ENCODE measurements at places on chromosomes 3 and 15.
A peak's percentile ranks its signal among the peaks of the same experiment; 100 is the strongest.

GRCh38 chr3:66099541-66100065 lies 60.9 kb upstream of the MAGI1 start:
- no peaks in the 10 kb centered on the region for H3K27me3 ChIP-seq
- H3K36me3 ChIP-seq = no peaks in the 10 kb centered on the region
- H3K4me3 ChIP-seq = no peak overlapping the region
- no peaks in the 10 kb centered on the region for H3K4me1 ChIP-seq

DNA sequence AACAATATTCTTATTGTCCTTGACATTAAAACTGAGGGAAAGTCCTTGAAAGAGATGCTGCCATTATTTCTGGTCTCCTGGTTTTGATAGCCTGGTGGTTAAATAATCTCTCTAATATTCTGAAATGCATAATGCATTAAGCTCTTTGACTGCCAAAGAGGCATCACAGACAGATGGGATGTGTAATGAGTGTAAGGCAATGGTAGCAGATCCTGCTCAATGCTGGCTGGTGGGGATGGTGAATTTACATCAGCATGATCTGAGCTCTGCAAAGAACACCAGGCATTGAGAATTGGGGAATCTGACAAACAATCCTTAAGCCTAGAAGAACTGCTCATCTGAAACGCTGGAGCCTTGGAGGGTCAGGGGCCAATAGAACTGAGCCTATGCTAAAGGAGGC lies 528.6 kb upstream of the LMCD1 start:
- no peaks in the 10 kb centered on the region for H3K27me3 ChIP-seq
- no peak overlapping the region for H3K27ac ChIP-seq
- no peaks in the 10 kb centered on the region for H3K36me3 ChIP-seq
- DNase-seq = no peak
- no peaks in the 10 kb centered on the region for H3K4me1 ChIP-seq
- H3K4me3 ChIP-seq = no peak overlapping the region

- H3K27me3 ChIP-seq = no peaks in the 10 kb centered on the region
- H3K4me3 ChIP-seq = no peak overlapping the region
- peak overlapping the region; percentile 56 for H3K27ac ChIP-seq
Observed at GRCh38 chr15:101068961-101069653, 149.9 kb downstream of the LRRK1 start.

- H3K36me3 ChIP-seq = no peaks in the 10 kb centered on the region
- peaks cover 2% of the 10 kb centered on the region for H3K4me1 ChIP-seq
- H3K4me3 ChIP-seq = no peak overlapping the region
- H3K27me3 ChIP-seq = no peaks in the 10 kb centered on the region
Observed at GRCh38 chr3:42387802-42388651, 22.4 kb downstream of the LYZL4 start.

DNA sequence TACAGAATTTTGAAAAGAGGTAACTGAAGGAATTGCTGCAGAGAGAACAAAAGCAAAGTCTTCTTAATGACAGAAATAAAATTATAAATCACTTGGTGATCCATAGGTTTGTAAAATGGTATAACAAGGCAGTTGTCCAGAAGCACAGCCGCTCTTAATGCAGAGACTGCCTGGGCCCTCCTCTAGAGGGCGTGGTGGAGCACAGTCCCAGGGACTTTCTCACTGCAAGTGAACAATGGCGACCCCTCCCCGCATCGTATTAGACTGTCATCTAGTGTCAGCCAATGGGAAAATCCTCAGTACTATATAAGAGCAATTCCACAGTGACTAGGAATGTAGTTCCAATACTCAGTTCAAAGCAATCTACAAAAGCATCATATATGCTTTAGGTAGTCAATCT lies 26.4 kb upstream of the ZBED2 start:
- no peak for DNase-seq
- peaks cover 7% of the 10 kb centered on the region for H3K36me3 ChIP-seq
- H3K4me3 ChIP-seq = no peak overlapping the region
- peaks cover 4% of the 10 kb centered on the region for H3K4me1 ChIP-seq

DNA sequence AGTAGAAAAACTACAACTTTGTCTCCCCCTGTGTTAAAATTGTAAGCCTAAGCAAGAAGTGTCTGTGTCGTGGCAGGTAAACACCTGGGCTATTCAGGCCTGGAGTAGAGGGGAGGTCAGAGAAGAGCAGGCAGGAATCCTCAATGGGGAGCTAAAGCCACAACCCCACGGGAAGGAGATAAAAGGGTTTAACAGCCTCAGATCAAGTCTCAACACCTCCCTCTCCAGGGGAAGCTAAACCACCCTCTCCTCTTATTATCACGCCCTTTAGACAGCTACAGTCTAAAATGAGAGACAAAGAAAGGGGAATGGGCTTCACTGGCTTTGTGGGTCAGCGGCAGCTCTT lies 11.6 kb downstream of the ETV5 start:
- H3K27me3 ChIP-seq = peaks cover 18% of the 10 kb centered on the region
- no peak overlapping the region for H3K4me3 ChIP-seq
- no peak overlapping the region for H3K27ac ChIP-seq
- no peak for DNase-seq
- no peaks in the 10 kb centered on the region for H3K36me3 ChIP-seq
- peaks cover 29% of the 10 kb centered on the region for H3K4me1 ChIP-seq

GRCh38 chr3:16913264-16913580 lies 28.5 kb downstream of the PLCL2 start:
- H3K36me3 ChIP-seq = no peaks in the 10 kb centered on the region
- no peaks in the 10 kb centered on the region for H3K27me3 ChIP-seq
- no peak overlapping the region for H3K4me3 ChIP-seq
- DNase-seq = no peak
- no peak overlapping the region for H3K27ac ChIP-seq
- no peaks in the 10 kb centered on the region for H3K4me1 ChIP-seq

DNA sequence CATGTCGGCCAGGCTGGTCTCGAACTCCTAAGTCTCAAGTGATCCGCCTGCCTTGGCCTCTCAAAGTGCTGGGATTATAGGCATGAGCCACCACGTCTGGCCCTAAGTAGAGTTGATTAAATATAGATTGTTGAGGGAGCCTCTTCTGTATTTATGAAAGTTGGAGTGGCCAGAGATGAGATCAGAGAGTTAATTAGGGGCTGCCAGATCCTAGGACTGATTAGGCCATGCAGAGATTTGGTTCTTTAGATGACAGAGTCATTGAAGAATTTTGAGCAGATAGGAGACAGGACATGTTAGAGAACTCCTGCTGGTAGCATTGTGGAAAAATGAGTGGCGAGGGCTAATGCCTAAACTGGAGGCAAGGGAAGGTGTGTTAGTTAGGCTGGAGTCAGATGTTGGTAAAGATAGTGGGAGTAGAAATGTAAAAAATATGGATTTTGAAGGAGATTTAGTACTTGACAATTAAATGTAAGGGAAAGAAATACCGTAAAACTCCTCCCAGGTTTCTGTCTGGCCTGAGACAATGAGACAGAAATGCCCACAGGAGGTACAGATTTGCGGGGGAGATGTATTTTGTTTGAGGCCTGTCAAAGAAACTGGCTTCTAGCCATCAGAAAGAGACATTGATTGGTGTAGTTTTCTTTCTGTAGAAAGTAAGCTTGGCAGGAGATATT lies 23.4 kb downstream of the SACM1L start:
- H3K27me3 ChIP-seq = no peaks in the 10 kb centered on the region
- H3K36me3 ChIP-seq = peaks cover 34% of the 10 kb centered on the region
- DNase-seq = no peak

- H3K4me3 ChIP-seq = no peak overlapping the region
- H3K27me3 ChIP-seq = peaks cover 9% of the 10 kb centered on the region
- H3K4me1 ChIP-seq = no peaks in the 10 kb centered on the region
Observed at GRCh38 chr3:158794936-158795518, 6.8 kb upstream of the MFSD1 start.

GRCh38 chr15:60795889-60796288 lies 316.9 kb upstream of the ICE2 start:
- no peak overlapping the region for H3K4me3 ChIP-seq
- no peak for DNase-seq
- no peaks in the 10 kb centered on the region for H3K27me3 ChIP-seq
- H3K36me3 ChIP-seq = no peaks in the 10 kb centered on the region
- no peaks in the 10 kb centered on the region for H3K4me1 ChIP-seq

DNA sequence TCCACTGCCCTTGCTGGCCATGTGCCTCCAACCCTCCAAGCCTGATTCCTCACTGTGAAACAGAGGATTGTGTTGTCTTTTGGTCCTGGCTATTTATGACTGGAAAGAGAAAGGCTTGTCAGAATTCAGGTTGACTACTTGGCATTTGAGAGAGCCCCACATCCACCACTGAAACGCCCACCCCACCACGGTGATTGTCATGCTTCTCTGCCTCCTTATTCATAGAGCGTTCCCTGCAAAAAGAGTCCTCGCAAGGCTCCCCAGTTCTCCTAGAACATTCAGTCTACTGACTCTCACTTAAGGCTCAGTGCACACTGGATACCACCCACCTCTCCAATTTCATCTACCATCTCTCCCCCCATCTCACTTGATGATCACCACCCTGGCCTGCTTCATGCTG lies 162.9 kb upstream of the WNT5A start:
- no peaks in the 10 kb centered on the region for H3K36me3 ChIP-seq
- no peak for DNase-seq
- peaks cover 10% of the 10 kb centered on the region for H3K4me1 ChIP-seq
- no peak overlapping the region for H3K27ac ChIP-seq

GRCh38 chr3:117763561-117763960 lies 1054.0 kb downstream of the TUSC7 start:
- H3K27me3 ChIP-seq = no peaks in the 10 kb centered on the region
- H3K27ac ChIP-seq = no peak overlapping the region
- H3K4me3 ChIP-seq = no peak overlapping the region
- no peak for DNase-seq
- no peaks in the 10 kb centered on the region for H3K4me1 ChIP-seq

DNA sequence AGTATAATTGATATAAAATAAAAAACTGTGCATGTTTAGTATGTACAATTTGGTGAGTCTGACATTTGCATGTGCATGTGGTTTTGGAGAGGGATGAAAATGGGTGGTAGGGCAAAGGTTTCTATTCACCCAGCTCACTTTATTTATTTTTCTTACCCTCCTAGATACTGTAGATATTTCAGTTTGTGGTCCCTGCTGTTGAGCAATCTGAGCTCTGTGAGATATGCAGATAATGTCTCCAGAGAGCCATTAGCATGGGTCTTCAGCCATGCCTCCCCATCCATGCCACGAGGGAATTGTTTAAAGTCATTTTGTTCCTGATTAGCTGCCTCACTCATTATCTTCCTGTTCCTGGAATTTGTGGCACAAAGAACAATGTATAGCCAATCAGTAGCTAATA lies 44.4 kb upstream of the B3GALNT1 start:
- H3K4me3 ChIP-seq = no peak overlapping the region
- H3K4me1 ChIP-seq = no peaks in the 10 kb centered on the region
- no peaks in the 10 kb centered on the region for H3K36me3 ChIP-seq
- H3K27ac ChIP-seq = no peak overlapping the region
- no peak for DNase-seq

DNA sequence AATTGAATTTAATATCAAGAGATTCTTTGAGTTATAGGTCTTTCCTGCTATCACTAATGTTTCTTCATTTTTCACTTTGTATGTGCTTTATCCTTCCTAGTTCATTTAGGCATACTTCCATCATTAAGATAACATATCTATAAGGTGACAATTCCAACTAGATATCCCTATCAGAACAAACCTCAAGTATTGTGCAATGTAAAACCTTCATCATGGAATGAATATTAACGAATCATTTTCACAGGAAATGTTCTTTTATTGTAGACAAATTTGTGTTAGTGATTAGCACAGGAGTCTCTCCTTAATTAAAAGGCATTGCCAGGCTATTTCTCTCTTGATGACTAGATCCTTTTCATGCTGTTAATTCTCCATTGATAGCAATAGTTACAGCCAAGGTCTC lies 236.5 kb upstream of the MME start:
- DNase-seq = no peak
- no peaks in the 10 kb centered on the region for H3K4me1 ChIP-seq
- H3K27ac ChIP-seq = no peak overlapping the region

DNA sequence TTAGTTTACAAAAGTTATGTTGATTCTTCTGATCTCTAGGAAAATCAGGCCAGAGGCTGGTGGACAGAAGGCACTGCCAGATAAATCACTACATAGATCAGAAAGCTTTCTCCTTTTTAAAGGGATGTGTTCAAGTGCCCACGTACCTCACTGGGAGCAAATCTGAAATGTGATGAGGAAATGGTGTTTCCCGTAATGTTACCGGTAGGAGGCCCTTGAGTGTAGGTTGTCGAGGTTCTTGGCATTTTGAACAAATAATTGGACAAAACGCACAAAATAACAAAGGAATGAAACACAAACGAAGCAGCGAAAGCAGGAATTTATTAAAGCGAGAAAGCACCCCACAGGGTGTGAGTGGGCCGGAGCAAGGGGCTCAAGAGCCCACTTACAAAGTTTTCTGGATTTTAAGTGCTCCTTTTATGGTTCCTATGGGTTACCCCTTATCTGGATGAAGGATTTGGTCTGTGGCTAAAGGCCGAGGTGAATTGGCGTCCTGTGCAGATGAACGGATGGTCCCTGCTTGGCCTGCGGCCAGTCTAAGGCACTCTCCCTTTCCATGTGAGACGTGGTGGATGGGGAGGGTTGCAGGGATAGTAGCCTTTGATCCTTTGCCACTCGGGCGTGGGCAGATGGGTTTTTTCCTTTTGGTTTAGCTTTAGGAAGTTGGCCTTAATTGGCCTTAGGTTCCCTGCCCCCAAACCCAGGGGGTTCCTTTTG lies 1.0 kb downstream of the SNX1 start:
- H3K27me3 ChIP-seq = no peaks in the 10 kb centered on the region
- DNase-seq = no peak
- H3K4me1 ChIP-seq = peaks cover 19% of the 10 kb centered on the region
- H3K36me3 ChIP-seq = no peaks in the 10 kb centered on the region
- H3K4me3 ChIP-seq = peak overlapping the region; percentile 96
- H3K27ac ChIP-seq = peak overlapping the region; percentile 85

DNA sequence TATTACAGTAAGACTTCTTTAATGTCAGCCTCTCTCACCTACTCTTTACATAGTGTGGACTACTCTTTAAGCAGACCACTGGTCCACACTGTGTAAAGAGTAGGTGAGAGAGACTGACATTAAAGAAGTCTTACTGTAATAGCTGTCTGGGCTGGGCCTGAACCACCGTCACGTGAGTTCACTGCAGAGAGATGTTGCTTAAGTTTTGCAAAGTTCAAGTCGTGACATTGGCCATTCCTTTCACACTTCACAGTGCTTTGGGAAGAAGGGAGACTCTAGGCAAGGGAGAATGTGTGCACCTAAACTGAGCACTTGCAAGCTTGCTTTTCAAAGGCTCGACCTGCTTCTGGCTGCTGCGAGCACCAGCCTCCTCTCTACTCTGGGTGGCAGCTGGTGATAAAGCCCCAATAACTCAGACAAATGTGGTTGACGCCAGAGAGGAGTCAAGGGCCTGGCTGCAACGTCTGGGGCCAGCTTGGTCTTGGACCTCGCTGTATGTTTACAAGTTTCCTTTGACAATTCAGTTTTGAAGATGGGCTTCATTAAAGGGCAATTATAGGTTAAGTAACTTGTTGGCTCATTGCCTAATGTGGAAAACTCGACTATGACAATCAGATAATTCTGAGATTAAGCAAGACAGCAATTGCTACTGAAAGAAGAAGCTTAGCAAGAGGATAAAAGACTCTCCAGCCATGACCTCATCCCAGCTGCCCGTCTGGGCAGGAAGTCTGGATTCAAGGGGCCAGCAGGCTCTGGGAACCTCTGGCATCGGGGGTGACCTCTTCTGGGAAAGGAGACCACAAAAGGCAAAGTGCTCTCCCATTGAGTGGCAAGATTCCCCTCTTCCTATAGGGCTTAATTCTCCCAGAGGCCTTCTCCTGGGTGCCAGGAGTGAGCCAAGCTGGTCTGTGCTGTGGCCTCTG lies 242.1 kb upstream of the TLE3 start:
- H3K27ac ChIP-seq = no peak overlapping the region
- H3K4me3 ChIP-seq = no peak overlapping the region
- DNase-seq = no peak
- H3K36me3 ChIP-seq = no peaks in the 10 kb centered on the region
- no peaks in the 10 kb centered on the region for H3K4me1 ChIP-seq
